ENCODE measurements at places on chromosomes 3 and 15.
A peak's percentile ranks its signal among the peaks of the same experiment; 100 is the strongest.

- no peak for DNase-seq
Measured at GRCh38 chr3:134901461-134901860, 106.4 kb downstream of the EPHB1 start.

DNA sequence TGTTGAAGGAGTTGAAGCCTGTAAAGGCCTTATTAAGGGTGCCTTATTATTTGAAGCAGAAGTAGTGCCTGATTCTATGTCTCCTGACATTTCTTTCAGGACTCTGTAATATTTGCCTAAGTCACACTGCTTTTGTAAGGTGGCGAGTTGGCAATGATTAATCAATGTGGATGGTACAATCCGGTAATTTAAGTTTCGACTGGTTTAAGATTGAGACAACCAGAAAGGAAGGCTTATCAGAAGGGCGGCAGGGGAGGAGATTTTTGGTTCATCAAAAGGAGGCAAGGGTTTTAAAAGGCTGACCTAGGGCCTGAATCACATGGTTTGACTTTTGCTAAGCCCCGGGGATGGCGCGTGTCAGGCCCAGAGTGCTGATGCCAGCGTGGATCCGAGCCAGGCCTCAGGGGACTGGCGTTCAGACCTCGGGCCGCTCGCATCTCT, 830 bp upstream of the RNF13 start:
- DNase-seq = no peak

- no peak for DNase-seq
Measured at GRCh38 chr15:98937413-98938104, 70.0 kb downstream of the PGPEP1L start.

GRCh38 chr15:65772930-65773329, 19.2 kb downstream of the DENND4A start:
- DNase-seq = no peak

DNA sequence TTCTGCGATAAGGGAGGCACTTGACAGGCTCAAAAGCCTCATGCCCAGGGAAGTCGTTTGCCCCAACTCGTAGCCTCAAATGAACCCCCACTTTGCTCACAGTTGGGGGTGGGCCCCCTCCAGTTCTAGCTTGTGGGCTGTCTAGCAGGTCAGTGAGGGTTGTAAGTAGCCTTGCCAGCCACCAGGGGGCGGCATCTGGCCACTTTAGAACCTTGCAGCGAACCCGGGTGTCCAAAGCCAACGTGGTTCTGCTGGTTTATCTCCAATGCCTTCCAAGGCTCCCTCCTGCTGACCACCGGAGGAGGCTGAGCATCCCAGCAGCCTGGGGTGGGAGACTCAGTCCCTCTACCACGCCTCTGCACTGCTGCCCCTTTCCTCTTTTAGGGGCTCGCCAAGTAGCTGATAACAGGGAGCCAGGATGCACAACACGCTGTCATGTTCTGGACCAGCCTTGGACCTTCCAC, 9.2 kb upstream of the RBSN start:
- DNase-seq = peak; percentile 63

GRCh38 chr3:133896002-133896761, 500 bp upstream of the RAB6B start:
- no peak for DNase-seq

- no peak for DNase-seq
Measured at GRCh38 chr3:58012302-58012701, 4.1 kb downstream of the FLNB start.

GRCh38 chr3:41209646-41210045, 10.3 kb downstream of the CTNNB1 start:
- DNase-seq = no peak

DNA sequence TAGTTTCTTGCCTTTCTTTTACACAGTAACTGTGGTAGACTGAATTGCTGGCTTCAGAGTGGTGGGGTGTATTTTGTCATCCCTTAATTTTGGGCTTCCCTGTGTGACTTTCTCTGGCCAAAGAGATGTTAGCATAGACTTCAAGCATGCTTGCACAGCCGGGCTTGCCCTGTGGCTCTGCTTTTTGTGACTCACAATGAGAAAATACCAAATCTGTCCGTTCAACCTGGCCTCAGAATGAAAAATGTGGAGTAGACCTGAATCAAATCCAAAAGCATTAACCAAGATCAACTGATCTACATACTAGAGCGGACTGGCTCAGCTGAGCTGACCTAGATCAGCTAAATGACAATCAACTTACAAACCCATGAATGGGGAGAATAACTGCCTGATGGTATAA, 51.4 kb downstream of the PLAAT1 start:
- DNase-seq = no peak

DNA sequence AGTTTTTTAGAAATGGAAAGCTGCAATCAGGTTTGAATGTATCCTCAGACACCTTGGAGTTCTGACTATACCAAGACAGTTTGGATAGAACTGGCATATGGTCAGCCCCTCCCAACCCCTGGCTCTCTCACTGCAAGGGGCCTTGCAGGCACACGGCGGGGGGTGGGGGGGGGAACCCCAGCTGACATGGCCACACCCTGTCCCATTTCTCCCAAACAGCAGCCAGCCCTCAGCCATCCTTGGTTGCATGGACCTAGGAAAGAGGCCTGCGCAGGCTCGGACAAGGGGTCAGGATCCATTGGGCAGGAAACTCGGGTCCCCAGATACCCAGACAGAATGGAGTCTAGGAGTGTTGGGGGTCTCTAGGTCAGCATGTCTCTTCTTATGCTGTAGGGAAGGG, 14.5 kb downstream of the CAND2 start:
- DNase-seq = no peak

DNA sequence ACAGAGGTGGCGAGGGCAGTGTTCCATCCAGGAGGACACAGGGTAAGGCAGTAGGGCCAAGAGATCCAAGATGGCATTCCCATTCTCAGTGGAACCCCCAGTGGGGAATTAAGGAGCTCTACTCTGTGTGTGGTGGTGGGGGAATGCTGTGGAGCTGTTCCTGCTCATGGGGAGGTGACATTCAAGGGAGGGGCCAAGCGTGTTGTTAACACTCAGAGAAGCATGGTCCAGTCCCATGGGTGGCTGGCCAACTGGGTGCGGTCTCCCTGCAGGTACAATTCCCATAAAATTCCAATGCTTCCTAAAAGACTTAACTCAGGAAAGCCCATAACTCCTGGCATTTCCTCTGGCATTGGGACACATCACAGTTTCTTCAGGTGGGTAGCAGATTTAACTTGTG, 2.3 kb downstream of the CAMP start:
- no peak for DNase-seq

- DNase-seq = no peak
Measured at GRCh38 chr15:78216276-78217104, 17.9 kb downstream of the ACSBG1 start.

GRCh38 chr3:17747890-17748247, 5.4 kb upstream of the TBC1D5 start:
- no peak for DNase-seq

- DNase-seq = no peak
Measured at GRCh38 chr3:123167686-123168085, 34.1 kb upstream of the SEC22A start.

DNA sequence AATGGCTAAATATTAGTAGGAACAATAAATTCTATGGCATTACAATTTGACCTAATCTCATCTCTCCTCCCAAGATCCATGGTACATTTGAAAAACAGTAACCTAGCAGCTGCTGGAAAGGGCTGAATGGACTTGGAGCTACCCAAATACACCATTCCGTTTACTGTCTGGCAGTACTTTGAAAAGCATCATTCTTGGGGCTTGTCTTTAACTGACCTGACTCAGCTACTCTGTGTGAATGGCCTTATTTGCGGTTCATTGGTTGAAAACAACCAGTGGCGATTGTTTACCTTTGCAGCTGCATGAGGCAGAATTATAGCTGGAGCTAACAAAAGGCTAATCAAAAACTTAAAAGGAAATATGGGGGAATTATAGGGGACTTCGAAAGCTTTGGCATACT, 311.2 kb upstream of the MCTP2 start:
- DNase-seq = no peak

- DNase-seq = no peak
Measured at GRCh38 chr15:29091666-29092065, 178.0 kb downstream of the NSMCE3 start.

DNA sequence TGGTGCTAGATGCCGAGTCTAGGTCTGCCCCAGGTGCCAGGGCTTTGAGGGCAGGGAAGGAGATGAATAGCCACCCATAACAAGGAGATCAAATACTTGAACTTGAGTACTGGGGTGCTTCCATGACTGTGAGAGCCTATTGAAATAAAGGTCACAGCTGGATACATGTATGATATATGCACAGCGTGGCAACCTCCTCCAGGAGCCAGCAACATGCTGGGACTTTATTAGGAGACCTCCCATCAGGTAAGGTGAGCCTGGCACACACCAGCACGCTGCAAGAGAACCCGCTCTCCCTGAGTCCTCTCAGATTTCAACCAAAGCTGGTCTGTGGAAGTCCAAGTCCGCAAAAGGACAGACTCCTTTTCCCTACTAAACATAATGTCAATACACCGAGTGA, 10.5 kb upstream of the HES1 start:
- DNase-seq = no peak

GRCh38 chr3:187130346-187131066, 8.8 kb downstream of the RPL39L start:
- no peak for DNase-seq

DNA sequence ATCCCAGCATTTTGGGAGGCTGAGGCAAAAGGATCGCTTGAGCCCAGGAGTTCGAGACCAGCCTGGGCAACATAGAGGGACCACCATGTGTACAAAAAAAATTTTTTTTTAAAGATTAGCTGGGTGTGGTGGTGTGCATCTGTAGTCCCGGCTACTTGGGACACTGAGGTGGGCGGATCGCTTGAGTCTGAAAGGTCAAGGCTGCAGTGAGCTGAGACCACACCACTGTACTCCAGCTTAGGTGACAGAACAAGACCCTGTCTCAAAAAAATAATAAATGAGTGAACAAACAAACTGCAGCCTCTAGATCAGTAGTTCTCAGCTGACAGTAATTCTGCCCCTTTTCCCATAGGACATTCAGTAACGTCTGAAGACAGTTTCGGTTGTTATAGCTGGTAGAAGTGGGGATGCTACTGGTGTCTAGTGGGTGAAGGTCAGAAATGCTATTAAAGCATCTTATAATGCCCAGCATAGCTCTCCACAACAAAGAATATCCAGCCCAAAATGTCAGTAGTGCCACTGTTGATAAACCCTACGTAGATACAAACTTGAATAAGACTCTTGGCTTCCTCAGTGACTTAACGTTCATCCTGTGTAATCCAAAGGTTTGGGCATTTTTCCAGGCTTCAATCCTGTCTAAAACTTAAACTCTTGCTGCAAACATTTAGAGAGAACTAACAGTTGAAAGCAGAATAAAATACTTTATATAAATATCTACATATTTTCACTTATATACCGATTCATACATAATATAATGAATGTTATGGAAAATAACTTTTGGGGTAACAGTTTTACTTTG, 10.6 kb downstream of the SMC4 start:
- no peak for DNase-seq

DNA sequence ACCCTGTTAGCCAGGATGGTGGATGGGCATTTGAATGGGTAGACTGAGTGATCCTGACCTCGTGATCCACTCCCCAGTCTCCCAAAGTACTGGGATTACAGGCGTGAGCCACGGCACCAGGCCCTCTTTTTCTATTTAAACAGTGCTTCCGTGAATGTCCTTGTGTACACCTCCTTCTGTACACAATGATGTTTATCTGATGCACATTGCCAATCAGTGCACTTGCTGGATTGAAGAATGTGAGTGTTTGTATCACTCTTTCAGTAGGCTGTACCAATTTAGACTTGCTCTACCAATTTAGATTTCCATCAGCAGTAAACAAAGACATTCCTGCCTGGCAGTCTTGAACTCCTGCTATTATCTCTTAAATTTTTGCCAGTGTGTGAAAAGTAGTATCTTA, 8.9 kb upstream of the ZNF619 start:
- DNase-seq = no peak

DNA sequence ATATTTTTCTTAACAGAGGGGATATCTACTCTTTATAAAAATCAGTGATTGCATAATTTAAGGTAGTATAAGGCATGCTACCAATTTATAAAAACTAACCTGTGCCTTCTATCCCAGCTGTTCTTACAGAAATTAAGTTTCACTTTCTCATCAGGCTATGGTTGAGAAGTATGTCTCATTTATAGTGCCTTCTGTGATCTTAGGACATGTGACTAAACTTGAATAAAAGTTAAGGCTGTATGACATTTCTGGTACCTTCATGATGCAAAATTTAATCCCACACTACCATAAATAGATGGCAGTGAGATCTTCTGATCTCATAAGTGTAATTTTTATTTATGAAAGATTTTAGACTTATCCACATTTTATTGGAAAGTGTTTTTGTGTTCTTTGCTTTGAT, 12.6 kb downstream of the TIPARP start:
- DNase-seq = no peak

DNA sequence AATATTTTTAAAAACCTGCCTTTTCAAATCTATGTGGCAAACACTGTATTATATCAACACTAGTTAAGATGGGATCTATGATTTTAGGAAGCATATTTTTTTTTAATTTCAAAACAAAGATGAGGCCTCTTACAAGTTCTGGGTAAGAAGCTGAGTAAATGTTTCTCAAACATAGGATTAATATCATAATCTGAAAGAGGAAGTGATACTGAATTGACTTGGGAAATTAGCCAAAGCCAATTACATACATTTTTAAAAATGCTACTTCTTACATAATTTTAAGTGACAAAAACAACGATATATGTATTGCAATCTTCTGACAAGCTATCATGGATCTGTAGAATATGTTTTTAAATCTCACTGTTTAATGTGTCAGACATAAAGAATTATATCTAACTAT, 135.1 kb upstream of the UBP1 start:
- no peak for DNase-seq

DNA sequence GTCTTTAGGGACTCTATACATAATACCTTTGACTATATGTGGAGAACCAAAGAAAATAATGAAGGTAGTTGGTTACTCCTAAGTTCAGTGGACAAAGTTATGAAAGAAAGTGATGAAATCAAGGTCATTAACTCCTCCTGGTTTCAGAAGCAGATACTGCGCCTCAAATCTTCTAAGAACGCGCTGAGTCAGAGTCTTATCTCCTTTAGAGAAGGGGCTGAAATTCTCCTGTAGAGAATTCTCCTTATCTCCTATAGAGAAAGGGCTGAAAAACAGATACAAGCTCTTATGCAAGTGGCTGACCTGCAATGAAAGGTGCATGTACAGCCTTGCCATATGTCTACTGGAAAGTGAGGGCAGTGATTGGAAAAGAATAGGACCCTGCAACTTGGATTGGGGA, 824.2 kb downstream of the NSUN3 start:
- no peak for DNase-seq

- no peak for DNase-seq
Measured at GRCh38 chr3:154970797-154971196, 109.3 kb upstream of the MME start.

- no peak for DNase-seq
Measured at GRCh38 chr3:72323773-72324172, 524.5 kb downstream of the SHQ1 start.

DNA sequence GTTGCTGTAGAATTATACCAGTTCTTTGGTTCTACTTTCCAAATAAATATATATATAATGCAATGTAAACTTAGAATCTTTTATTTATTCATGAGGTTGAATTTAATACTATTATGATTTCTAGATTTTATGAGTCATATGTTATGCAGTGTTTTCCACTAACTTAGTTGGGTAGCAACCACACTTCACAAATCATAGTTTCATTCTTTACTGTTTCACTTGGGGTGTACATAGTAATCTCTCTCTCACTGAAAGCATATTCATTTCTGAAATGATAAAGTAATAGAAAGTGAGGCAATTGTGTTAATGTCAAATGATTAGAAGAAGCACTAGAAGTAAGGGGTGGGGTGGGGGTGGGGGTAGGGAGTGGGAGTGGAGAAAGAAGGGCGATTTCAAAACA, 52.6 kb downstream of the IQCH start:
- no peak for DNase-seq

Measured in NCI-H1092 (cell line).